ENCODE measurements at places on chromosomes 3 and 15. TPM values are rescaled to one million over a fixed set of nuclear protein-coding genes. Genes with fewer than 3 reads are reported as not detected.
A peak's percentile ranks its signal among the peaks of the same experiment; 100 is the strongest.

The SOX14 gene
- not detected for polyA plus RNA-seq

The GOLGA8M gene
- 1.5 TPM for polyA plus RNA-seq

The DPPA2 gene
- polyA plus RNA-seq, result not detected

The TRIM69 gene
- polyA plus RNA-seq, result 23.7 TPM

The DNAJB11 gene
- 38.9 TPM for polyA plus RNA-seq

The ZNF80 gene
- polyA plus RNA-seq, result not detected

The FAM107A gene
- 1.2 TPM for polyA plus RNA-seq

The SCN11A gene
- 1.8 TPM for polyA plus RNA-seq

The WWTR1 gene
- polyA plus RNA-seq, result 80.7 TPM

The SLC6A1 gene
- 2.3 TPM for polyA plus RNA-seq

The STRA6 gene
- polyA plus RNA-seq, result 2.0 TPM

DNA sequence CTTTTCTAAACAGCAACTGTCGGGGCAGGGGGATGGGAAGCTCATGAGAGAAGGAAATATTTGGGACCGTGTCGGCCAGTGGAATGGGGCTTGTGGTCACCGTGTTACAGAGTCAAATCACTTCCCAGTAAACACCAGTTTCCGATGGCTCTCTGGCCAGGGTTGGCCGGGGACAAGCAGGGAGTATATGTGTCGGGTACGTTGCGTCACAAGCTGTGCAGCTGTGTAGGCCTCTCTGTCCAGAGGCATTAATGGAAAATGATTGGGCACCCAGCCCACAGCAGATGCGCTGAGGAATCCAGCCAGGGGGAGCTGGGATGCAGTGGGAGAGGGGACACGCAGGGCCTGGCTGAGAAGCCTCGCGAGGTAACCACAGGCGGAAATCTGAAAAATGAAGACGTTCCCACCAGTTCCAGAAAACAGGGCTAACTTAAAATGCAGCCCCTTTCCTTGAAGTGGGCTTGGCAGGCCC, 15.8 kb upstream of the ALDH1A3 start:
- peak; percentile 97 for DNase-seq

GRCh38 chr3:126913524-126913923, 69.4 kb upstream of the PLXNA1 start:
- no peak for DNase-seq

DNA sequence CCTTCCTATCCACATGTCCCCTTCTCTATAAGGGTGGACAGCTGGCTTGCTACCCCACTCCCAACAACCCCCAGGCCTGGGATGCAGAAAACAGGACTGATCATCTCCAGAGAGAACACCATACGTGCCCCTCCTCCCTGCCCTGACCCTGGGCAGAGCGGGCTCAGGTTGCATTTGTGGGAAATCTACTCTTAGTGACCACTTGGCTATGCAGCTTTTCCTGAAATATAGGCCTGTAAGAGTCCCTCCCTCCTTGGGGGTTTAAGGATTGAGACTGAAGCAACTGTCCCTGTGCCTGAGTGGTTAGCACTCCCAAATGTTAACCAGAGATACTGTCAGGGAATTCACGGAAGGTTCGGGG, 11.7 kb downstream of the SH2D7 start:
- no peak for DNase-seq

DNA sequence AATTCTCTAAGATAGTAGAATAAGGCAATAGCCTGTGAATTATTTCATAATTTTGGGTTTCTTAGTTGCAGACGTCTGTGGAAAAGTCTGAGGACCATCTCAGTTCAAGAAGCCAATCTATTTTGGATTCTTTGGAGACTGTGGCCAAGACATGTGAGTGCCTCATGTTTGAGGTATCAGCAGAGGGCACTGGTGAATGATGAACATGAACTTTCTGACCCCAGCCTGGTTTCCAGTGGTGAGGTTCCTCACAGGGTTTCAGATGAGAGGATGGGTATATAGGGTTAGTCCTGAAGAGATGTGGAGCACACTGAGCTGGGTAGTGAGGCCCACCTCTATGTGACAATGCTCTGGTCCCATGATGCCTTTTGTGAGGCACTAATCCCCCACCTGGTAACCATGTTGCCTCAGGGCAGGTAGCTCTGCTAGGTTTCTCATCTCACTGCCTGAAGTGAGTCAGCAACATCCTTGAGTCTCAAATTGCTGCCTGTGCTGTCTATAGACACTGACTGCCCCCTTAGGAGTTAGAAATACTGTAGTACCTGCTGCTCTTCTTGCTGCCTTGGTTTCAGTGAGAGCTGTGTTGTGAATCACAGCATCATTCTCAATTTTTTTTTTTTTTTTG, 32.3 kb downstream of the C3orf62 start:
- peak; percentile 60 for DNase-seq

DNA sequence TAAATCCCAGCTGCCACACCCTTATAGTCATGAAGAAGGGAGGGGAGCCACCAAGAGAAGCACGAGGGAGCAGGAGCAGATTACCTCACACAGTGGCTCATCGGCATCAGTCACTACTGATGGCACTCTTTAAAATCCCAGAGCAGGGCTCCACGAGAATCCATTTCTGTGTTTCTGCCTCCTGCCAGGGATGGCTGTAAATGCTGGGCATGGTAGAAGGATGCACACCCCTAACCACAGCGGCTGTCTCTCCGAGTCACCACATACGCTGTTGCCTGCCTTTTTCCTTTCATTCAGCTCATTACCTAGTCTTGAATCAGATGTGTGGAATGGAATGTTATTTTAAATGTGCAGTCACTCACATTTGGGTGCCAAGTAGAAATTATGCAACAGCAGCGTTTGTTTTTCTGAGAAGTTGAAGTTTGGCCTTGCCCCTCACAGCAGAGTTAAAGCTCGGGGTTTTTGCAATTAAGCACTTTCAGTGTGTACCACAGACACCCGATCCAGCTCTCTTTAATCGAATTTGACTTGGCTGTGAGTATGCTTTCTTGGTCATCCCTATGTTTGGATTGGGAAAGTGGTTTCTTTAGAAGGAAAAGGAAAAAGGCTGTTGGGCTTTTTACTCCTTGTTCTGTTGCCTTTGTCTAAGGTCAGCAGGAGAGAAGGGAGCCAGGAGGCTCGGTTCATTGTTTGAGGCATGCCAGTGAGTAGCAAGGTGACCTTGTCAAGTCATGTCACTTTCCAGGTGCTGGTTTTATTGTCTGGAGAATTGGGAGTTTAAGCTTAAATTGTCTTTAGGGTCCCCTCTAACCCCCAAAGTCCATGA, 284.2 kb upstream of the TPM1 start:
- peak; percentile 52 for DNase-seq

DNA sequence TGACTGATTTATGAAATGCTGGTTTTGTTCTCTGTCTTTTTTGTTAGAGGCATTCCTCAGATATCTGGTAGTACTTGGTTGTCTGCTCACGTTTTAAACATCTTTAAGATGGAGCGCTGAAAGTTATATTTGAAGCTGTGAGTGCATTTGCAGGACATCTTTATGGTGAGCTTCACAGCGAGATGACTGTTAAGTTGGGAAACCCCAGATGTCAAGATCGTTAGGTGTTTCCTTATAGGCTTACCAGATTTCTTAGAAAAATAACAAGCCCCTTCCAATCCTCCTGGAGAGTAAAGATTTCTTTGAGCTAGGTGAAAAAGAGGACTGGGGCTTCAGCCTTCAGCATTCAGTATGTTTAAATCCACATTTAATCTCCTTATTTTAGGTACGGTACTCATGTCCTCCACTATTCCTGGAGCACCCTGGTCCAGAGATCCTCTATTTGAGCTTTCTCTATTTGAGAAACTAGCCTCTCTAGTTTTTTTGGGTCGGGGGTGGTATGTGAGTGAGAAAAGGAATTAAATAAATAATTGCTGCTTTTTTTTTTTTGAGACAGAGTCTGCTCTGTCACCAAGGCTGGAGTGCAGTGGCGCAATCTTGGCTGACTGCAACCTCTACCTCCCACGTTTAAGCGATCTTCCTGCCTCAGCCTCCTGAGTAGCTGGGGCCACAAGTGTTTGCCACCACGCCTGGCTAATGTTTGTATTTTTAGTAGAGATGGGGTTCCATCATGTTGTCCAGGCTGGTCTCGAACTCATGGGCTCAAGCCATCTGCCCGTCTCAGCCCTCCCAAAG, 72.3 kb downstream of the ZNF609 start:
- DNase-seq, result peak; percentile 25

DNA sequence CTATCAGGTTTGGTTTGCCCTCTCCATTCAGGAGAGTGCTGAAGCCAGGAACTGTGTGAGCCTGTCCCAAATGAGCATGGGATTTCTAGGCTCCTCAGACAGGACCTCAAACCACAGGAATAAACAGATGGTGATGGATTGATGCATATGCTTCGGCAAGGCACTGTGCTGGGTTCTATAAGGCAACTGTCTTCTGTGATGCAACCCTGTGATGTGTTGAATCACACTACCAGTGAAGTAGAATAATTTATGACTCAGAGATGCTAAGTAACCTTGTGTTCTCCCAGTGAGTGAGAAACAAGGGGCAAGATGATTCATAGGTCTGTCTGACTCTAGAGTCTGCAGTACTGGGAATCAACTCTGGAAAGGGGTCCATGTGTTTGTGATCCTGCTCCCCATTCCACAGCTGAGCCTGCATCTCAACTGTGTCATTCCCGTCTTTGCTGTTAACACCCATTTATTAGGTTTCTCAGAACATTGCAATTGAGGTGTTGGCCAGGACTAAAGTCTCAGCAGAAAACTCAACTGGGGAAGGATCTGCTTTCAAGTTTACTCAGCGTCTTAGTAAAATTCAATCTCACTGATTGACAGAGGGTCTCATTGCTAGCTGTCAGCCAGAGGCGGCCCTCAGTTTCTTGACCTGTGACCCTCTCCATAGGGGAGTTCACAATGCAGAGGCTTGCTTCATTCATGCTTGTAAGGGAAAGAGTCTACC, 510.1 kb upstream of the CFAP20DC start:
- no peak for DNase-seq

DNA sequence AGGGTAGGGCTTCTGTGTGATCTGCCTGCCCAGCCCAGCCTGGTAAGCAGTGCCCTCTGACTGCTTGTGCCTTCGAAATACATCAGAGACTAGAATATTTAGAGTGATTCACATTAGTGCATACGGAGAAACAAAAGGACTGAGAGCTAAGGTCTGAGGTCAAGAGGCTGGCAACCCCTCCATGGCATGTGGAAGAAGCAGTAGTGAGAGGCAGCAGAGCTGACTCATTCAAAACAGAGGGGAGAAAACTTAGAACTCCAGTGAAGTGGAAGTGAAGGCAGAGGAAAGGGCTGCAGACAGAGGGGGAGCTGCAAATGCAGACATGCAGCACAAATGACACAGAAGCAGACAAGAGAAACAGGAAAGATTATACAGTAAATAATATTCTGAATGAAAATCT, 61.6 kb downstream of the ULK4 start:
- no peak for DNase-seq

DNA sequence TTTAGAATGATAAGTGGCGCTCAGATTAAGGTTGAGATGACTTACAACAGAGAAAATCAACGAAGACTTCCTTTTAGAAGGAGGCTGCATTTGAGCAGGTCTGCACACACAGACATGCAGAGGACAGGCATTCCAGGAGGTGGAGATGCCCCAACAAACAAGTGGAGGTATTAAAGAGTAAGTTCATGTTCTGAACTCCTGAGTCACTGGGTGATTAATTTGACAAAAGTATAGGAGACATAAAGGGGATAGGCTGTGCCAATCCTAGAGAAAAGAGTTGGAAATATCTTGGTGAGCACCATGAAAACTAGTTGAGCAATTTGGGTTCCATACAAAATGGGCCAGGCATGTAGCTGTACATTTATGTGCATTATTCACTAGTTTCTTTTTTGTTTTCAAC, 33.5 kb upstream of the BCL6 start:
- no peak for DNase-seq

GRCh38 chr3:44074181-44074580, 167.5 kb upstream of the TOPAZ1 start:
- no peak for DNase-seq

DNA sequence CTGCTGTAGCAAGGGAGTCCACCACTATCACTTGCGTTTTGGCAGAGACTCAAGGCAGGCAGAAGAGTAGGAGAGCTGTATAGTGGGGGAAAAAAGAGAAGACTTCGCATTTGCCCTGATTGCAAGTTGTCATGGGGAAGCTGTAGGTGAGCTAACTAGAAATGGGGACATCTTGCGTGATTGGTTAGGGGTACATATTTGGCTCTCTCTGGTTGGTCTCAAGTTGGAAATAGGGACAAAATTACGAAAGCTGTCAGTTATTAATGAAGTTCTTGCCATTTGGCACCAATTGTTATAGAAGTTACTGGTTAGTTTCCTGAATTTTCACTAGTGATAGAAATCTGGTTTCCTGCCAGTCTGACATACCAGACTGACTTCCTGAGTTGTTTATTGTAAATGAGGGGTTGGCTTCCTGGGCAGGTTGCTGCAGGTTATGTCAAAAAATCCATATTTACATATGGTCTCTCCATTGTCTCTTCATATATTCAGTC, 8.2 kb upstream of the SENP7 start:
- no peak for DNase-seq

- peak; percentile 32 for DNase-seq
Measured at GRCh38 chr3:56855856-56856512, 54.2 kb upstream of the ARHGEF3 start.

- no peak for DNase-seq
Measured at GRCh38 chr3:55332176-55332575, 154.9 kb downstream of the WNT5A start.

GRCh38 chr15:82047453-82048400, 1.9 kb upstream of the MEX3B start:
- DNase-seq, result peak; percentile 64

- DNase-seq, result no peak
Measured at GRCh38 chr3:17157713-17158112, 273.0 kb downstream of the PLCL2 start.

DNA sequence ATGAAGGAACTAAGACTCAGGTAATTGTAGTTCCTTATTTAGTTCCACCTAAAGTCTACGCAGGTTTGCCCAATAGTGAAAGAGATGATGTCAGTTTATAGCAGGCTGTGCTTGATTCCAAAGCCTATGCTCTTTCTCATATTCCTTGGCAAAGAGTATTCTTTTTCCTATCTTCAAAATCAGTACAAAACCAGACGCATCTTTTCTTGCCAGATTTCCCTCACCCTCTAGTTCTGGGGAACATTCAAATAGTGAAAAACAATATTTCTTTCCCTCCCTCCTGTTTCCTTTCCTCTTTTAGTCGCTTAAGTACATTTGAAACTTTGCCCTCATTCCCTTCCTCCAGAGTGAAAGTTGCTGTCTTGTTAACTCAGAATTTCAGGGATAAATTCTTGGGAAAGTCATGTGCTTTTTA, 134.6 kb upstream of the PDZRN3 start:
- peak; percentile 96 for DNase-seq

DNA sequence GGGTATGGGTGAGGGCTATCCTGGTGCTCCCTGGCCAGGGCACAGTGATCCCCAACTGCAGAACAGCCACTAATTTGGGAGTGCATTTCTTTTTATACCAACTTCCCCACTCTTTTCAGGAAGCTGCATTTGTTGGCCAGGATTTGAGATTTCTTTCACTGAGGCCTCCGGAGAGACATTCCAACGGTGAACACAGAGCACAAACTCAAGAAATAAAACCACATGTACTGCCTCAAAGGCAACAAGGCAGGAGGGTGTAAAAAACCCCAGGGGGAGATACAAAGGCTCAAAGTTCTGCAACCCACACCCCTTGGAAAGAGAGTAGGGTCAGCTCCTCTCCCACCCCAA, 65.3 kb downstream of the CPN2 start:
- DNase-seq, result peak; percentile 88

Measured in muscle of leg (tissue), 16 donors.